ENCODE measurements at places on chromosomes 3 and 15. TPM values are rescaled to one million over a fixed set of nuclear protein-coding genes. Genes with fewer than 3 reads are reported as not detected.

The SLC24A5 gene
- not detected for total RNA-seq

The ECE2 gene
- not detected for total RNA-seq

The PLSCR2 gene
- total RNA-seq: not detected

The MEGF11 gene
- not detected for total RNA-seq

The MAGEL2 gene
- not detected for total RNA-seq

The B3GALNT1 gene
- total RNA-seq: 9.3 TPM

DNA sequence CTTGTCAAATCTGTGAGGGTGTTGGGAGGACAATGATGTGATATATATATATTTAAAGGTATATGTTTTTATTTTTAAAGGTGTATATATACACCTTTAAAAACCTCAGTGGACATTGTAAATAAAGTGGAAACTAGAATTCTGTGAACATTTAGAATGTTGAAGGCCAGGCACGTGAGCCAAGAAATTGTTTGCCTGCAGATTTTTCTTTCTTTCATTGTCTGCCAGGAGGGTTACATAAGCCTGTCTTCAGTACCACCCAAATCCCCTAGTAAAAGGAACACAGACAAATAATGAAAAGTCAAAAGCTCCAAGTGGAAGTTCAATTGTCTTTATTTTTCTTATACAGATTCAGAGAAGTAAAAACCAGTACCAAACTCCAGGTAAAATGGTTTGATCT is 42.4 kb downstream of the TM4SF4 start:
- no peak for DNase-seq

DNA sequence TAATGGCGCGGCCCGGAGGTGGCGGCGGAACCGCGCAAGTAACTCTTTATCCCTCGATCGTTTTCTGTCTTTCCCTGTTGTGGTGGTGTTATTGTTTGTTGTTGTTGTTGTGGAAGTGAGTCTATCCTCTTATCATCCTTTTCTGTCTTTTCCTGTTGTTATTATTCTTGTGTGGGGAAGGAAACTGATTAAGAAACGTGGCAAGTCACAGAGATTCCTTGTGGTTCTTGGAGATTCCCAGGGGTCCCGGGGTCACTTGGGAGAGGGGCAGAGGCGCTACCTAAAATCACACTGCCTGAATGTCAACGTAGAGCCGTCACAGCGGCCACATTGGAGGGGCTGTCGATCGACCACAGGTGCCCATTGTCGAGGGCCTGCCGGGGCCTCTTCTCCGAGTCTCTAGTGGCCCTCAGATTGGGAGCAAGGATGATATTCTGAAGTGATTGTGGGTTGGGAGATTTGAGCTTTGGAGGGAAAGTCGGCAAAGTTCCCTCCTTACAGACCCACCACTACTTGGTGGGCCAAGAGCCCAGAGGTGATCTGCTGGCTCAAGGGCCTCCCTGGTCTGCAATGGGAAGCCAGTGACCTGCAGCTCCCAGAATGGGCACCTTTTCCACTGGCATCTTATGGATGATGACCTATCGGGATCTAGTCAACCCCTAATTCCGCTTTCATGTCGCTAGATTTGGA is 790 bp downstream of the PARP14 start:
- DNase-seq: no peak

DNA sequence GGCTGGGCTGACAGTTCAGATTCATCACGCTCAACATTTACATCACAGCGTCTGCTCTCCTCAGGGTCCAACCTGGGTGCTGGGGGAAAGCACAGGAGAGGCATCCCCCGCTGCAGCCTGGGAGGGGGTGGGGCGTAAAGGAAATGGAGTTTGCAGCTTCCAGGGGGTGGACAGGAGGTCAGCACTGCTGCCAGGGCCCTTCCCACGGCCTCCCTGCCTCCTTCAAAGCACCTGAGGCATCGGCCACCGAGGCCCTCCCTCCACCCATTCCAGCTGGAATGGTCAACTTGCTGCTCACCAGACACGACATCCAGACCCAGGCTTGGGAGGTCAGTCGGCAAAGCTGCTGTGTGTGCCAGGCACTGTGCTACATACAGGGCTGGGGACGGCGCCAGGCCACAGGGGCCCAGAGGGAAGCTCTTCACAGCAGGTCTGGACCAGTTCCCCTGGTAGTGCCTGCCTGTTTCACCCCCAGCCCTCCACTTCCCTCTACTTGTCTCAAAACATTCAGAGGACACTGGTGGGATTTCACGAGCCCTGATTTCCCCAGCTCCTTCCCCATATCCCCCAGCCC is 120.7 kb downstream of the ANP32A start:
- no peak for DNase-seq

GRCh38 chr15:36398212-36398611 is 181.2 kb upstream of the CDIN1 start:
- no peak for DNase-seq

- no peak for DNase-seq
These were observed 41.3 kb downstream of the CDAN1 start for GRCh38 chr15:42695527-42696071.

- DNase-seq: no peak
These were observed 16.9 kb upstream of the LRRC31 start for GRCh38 chr3:169886671-169887070.

GRCh38 chr3:62558549-62559112 is 185.3 kb upstream of the FEZF2 start:
- no peak for DNase-seq

DNA sequence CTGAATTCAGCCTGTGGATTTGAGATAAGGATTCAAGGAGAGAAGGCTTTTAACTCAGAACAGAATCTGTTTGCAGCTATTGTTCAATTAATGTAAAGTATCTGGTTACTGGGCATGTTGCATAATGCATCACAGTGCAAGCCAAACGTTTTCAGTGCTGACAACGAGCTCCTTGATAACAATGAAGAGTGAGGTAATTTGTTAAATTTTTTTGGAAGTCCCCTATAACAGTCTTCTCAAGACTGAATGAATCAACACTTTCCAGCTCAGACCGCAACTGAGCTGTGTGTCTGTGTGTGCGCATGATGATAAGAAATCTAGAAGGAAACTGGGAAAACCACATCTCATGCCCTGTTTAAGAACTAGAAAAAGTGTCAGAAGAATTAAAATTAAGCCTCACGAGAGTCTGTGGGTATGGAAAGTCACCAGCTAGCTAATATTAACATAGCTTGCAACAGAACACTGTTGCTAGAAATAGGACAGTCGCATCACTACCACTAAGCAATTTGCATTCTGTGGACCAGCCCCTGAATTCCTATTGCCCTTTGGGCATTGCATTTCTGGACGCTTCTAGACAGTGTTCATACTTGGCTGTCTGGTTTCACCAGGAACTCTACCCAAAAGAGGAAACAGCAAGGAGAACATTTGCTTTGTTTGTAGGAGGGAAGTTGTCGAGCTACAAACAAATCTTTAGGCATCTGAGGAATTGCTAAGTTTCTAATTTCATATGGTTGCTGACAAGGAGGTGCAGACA is 43.7 kb upstream of the ATP2C1 start:
- peak; percentile 74 for DNase-seq

DNA sequence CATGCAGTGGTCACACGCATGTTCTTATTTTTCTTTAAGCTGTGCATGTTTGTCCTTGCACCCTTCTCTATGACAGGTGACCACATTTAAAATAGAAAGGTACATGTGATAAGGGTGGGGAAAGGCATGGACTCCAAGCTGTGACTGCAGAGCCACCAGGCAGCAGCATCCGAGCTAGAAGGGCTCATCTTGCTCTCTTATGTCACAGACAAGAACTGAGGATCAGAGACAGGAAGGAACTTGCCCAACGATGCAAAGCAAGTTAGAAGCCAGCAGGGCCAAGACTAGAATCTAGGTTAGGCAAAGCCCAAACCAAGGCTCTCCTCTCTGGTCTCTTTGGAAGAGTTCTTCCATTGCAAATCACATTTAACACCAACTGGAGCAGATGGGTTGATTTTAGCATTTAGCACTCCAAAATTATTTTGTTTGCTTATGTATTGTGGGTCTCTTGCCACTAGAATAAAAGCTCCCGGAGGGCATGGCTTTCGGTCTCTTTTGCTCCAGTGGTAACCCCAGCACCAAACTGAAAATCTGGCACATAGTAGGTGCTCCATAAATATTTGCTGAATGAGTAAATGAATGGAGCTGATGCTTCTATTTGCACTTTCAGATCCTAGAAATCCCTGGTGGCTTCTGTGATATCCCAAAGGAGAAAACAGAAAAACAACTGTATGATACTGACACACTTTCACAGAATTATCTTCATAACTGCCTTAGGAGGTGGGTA is 84.3 kb downstream of the IQSEC1 start:
- DNase-seq: no peak

DNA sequence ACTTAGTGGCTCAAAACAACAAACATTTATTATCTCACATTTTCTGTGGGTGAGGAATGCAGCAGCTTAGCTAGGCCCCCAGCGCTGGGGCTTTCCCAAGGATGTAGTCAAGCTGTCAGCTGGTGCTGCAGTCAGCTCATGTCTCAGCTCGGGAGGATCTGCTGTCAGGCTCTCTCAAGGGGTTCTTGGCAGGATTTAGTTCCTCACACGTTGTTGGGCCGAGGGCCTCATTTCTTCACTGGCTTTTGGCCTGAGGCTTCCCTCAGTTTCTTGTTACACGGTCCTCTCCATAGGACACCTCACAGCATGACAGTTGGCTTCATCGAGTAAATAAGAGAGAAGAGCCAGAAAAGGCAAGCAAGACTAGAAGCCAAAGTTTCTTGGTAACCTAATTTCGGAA is 13.7 kb upstream of the U2SURP start:
- no peak for DNase-seq

GRCh38 chr15:81117136-81117535 is 16.9 kb upstream of the CFAP161 start:
- no peak for DNase-seq

- no peak for DNase-seq
These were observed 558.3 kb downstream of the NAALADL2 start for GRCh38 chr3:175417426-175417825.

GRCh38 chr3:195751560-195751959 is 30.8 kb downstream of the MUC20 start:
- no peak for DNase-seq

GRCh38 chr3:170324962-170325361 is 32.6 kb upstream of the SKIL start:
- no peak for DNase-seq

GRCh38 chr3:24595796-24596195 is 101.1 kb upstream of the THRB start:
- no peak for DNase-seq

DNA sequence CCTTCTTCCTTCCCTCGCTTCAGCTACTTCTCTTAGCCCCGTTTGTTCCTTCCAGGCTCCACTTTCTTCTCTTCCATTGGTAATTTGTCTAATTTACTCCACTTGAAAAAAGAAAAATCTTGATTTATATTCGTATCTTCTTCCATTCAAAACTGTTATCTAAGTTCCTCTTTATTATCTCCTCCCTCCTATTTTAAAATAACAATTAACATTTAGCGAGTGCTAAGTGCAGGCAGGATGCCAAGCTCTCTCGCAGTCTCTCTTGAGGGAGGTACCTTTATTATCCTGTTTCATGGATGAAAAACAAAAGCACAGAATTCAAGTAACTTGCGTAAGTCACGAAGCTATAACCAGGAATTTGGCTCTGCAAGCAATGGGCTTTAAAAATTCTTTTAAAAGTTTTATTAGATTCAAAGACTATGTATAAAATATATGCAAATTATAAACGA is 418.9 kb upstream of the NAALADL2 start:
- no peak for DNase-seq

GRCh38 chr15:25381579-25381978 is 57.2 kb downstream of the UBE3A start:
- no peak for DNase-seq

GRCh38 chr3:126197854-126198584 is 17.6 kb upstream of the ALDH1L1 start:
- DNase-seq: peak; percentile 67

GRCh38 chr3:2372306-2372705 is 273.6 kb downstream of the CNTN4 start:
- no peak for DNase-seq

DNA sequence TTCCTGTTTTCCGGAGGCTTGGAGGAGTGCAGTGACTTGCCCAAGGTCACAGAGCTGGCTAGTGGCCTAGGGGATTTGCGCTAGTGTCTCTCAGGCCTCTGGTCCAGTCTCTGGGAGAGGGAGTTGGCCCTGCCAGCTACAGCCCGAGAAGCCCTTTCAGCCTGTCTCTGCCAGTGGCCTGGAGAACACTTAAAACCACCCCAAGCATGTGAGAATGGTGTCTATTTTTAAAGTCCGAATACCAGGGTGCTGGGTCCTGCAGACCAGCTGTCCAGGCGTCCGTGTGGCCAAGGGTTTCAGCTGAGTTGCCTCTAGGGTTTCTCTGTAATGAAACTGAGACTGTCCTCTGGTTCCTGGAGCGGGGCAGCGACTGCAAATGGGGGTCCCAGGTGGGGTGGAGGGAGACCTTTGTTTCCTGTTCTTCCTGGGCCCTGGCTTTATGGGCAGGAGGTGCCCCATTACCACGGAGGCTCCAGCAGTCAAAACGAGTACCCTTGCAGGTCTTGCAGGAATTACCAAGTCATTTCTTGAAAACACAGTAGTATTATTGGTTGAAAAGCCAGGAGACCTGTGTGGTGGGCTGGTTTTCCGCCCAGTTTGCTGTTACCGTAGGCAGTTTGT is 2.2 kb downstream of the CAND2 start:
- DNase-seq: no peak

- no peak for DNase-seq
These were observed 34.9 kb downstream of the SEMA5B start for GRCh38 chr3:122992676-122993075.

DNA sequence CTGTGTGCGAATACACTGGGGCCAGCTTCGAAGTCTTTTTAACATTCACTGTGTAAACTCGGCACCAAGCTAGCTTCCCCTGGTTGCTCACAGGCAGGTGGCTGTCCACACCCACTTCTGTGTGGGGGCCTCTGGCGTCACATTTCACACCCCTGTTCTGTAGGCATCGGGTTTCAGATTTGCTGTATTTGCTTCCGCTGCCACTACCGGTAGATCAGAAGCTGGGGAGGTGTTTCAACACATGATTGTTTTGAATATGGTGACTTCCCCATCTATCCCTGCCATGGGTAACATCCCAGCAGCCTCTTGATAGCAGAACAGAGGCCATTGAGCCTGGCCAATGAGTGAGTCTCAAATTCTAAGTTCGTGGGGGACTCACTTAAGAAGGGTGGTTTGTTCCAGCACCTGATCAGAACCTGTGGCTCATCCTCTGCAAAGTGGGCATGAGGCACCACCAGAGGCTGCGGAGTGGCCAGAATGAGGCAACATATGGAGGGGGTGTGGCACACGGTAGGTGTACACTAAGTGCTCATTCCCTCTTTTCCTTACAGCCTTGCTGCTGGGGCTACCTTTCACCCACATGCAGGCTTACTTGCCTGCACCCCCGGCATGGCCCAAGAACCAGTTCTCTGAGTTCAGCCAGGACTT is 61.5 kb downstream of the IQSEC1 start:
- DNase-seq: peak; percentile 96

GRCh38 chr15:84762840-84763572 is 14.6 kb downstream of the ZNF592 start:
- no peak for DNase-seq

All from activated CD8-positive, alpha-beta memory T cell treated with anti-CD3 and anti-CD28 coated beads, Interleukin-2, amount 10 ng/mL, durations not matched to agents 7 days and 5 days (primary cell).